ENCODE measurements at places on chromosomes 6 and 20.

DNA sequence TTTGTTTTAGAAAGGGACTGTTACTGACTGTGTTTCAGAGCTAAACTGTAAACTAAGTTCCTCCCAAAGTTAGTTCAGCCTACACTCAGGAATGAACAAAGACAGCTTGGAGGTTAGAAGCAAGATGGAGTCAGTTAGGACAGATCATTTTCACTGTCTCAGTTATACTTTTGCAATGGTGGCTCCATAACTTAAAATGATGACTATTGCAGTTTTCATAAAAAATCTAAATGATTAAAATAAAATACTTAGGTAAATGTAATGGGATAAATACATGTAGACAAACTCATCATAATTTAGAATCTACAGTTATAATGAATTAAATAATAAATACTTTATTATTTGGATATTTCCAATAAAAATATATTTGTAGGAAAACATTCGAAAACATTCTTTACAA, 590.6 kb downstream of the EPHA7 start:
- no peak for DNase-seq
- H3K4me1 ChIP-seq, result no peaks in the 10 kb centered on the region
- H3K27me3 ChIP-seq, result no peaks in the 10 kb centered on the region
- H3K4me3 ChIP-seq, result no peak overlapping the region
- H3K27ac ChIP-seq, result no peak overlapping the region

DNA sequence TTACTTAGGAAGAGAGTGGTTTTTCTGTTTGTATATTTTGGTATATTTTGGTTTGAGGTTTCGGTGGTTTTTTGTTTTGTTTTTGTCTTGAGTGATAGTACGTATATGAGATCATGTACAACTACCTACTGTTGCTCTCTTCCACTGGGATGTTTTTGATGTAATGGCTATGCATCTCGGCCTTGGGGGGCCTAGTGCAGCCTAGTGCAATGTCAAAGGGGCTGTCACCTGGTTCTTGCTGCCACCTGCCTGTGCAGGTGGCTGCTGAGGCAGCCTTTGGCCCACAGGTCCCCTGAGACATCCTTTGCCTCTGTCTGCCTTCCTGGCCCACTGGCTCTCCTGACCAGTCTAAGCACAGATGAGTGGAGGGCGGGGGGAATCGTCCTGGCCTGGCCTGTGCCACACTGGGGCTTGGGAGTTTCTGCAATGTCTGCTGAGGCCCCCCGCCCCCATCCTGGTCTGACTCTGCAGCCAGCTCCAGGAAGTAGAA, 546.6 kb downstream of the CD83 start:
- H3K4me3 ChIP-seq, result no peak overlapping the region
- DNase-seq, result no peak
- H3K4me1 ChIP-seq, result peaks cover 36% of the 10 kb centered on the region
- H3K27me3 ChIP-seq, result no peaks in the 10 kb centered on the region
- H3K36me3 ChIP-seq, result no peaks in the 10 kb centered on the region

- peaks cover 2% of the 10 kb centered on the region for H3K27me3 ChIP-seq
- H3K4me1 ChIP-seq, result no peaks in the 10 kb centered on the region
- no peaks in the 10 kb centered on the region for H3K36me3 ChIP-seq
- H3K27ac ChIP-seq, result no peak overlapping the region
- no peak for DNase-seq
- no peak overlapping the region for H3K4me3 ChIP-seq
These were observed 206.5 kb downstream of the TPBG start for GRCh38 chr6:82570083-82570482.

GRCh38 chr6:100269189-100269588, 195.5 kb downstream of the SIM1 start:
- DNase-seq, result no peak
- H3K4me3 ChIP-seq, result no peak overlapping the region
- H3K4me1 ChIP-seq, result no peaks in the 10 kb centered on the region
- no peaks in the 10 kb centered on the region for H3K36me3 ChIP-seq

- no peak for DNase-seq
- H3K4me3 ChIP-seq, result no peak overlapping the region
- H3K4me1 ChIP-seq, result no peaks in the 10 kb centered on the region
- H3K36me3 ChIP-seq, result no peaks in the 10 kb centered on the region
- H3K27me3 ChIP-seq, result no peaks in the 10 kb centered on the region
These were observed 53.9 kb downstream of the OSTM1 start for GRCh38 chr6:108020472-108021116.

GRCh38 chr6:63272397-63272796, 47.4 kb downstream of the LGSN start:
- no peak overlapping the region for H3K27ac ChIP-seq
- H3K36me3 ChIP-seq, result no peaks in the 10 kb centered on the region
- no peak for DNase-seq
- H3K27me3 ChIP-seq, result no peaks in the 10 kb centered on the region
- no peaks in the 10 kb centered on the region for H3K4me1 ChIP-seq

DNA sequence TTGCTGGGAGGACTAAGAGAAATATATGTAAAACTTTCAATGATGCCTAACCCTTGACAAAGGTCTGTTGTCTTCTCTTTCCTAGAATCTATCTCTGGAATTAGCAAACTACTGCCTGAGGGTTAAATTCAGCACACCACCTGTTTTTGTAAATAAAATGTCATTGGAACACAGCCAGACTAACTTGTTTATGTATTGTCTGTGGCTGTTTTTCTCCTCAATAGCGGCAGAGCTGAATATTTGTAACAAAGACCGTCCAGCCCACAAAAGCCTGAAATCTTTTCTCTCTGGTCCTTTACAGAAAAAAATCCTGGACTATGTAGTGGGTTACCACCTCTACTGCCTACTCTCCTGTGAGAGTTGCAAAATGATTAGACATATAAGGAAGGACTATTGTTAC, 33.3 kb upstream of the SYNDIG1 start:
- H3K27me3 ChIP-seq, result no peaks in the 10 kb centered on the region
- no peak overlapping the region for H3K27ac ChIP-seq
- H3K4me1 ChIP-seq, result no peaks in the 10 kb centered on the region
- H3K36me3 ChIP-seq, result no peaks in the 10 kb centered on the region
- DNase-seq, result no peak
- H3K4me3 ChIP-seq, result no peak overlapping the region

DNA sequence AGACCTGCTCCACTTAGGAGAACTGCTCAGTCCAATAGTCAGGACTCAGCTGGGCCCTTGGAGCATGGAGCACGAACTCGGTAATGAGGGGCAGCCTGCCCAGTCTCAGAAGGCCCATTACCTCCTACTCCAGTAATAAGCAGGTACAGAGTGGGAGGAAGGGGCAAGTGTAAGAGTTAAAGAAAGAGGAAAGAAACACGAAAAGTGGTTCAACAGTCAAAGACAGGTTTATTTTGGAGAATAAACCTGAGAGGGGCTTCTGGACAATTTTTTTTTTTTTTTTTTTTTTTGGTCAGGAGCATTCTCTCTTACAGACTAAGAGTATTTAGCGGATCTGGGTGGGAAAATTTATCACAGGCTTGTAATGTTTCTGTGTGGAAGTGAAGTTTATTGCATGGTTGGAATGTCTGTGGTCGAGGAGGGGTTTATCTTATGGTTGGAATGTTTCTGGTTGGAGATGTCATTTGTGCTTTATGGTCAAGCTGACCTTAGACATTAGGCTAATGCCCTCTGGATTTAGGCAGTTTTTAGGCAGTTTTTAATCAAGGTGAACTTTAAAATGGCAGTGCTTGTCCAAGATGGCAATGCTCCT, 340.1 kb downstream of the BCKDHB start:
- H3K4me3 ChIP-seq, result no peak overlapping the region
- no peaks in the 10 kb centered on the region for H3K27me3 ChIP-seq
- no peak for DNase-seq
- H3K36me3 ChIP-seq, result no peaks in the 10 kb centered on the region
- no peaks in the 10 kb centered on the region for H3K4me1 ChIP-seq

- no peaks in the 10 kb centered on the region for H3K4me1 ChIP-seq
- DNase-seq, result no peak
- H3K27ac ChIP-seq, result no peak overlapping the region
- H3K36me3 ChIP-seq, result no peaks in the 10 kb centered on the region
- H3K4me3 ChIP-seq, result no peak overlapping the region
These were observed 31.1 kb downstream of the CDKAL1 start for GRCh38 chr6:20565342-20565741.

GRCh38 chr20:1993986-1994385, at the start of gene PDYN:
PDYN (minus strand) TSS chr20:1994058; CDS start chr20:1983084, 10,974 bp downstream.
- H3K27me3 ChIP-seq, result no peaks in the 10 kb centered on the region
- DNase-seq, result no peak
- H3K4me3 ChIP-seq, result no peak within 1 kb of the TSS
- H3K4me1 ChIP-seq, result no peaks in the 10 kb centered on the region
- H3K36me3 ChIP-seq, result no peaks in the 10 kb centered on the region

DNA sequence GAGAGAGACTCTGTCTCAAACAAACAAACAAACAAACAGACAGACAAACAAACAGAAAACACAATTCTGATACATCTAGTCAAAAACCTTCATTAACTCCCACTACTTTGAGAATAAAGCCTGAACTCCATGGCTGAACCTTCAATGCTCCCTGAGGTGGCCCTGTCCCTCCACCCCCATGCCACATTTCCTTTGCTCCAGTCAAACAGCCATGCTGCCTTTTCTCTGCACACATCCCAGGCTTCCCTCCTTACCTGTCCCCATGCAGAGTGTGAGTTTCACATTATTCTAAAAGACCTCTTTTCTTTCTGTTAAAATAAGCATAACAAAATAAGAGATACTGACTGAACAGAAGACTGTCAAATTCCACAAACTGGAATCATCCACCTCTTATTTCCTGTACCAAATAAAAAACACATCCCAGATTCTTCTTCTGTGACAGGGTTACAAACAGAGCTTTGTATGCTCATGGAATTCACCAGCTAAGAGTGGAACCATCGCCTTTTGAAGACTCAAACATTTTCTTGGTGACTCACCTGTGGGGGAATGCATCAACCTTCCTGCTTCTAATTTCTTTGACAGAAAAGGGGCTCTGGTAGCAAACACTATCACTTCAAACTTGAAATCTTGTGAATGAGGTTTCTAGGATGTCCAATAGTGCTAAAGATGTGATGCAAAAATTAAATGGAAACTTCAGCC, 71.0 kb upstream of the SLC22A16 start:
- no peaks in the 10 kb centered on the region for H3K27me3 ChIP-seq
- no peak overlapping the region for H3K27ac ChIP-seq
- no peaks in the 10 kb centered on the region for H3K4me1 ChIP-seq
- no peak for DNase-seq
- no peak overlapping the region for H3K4me3 ChIP-seq
- H3K36me3 ChIP-seq, result no peaks in the 10 kb centered on the region

DNA sequence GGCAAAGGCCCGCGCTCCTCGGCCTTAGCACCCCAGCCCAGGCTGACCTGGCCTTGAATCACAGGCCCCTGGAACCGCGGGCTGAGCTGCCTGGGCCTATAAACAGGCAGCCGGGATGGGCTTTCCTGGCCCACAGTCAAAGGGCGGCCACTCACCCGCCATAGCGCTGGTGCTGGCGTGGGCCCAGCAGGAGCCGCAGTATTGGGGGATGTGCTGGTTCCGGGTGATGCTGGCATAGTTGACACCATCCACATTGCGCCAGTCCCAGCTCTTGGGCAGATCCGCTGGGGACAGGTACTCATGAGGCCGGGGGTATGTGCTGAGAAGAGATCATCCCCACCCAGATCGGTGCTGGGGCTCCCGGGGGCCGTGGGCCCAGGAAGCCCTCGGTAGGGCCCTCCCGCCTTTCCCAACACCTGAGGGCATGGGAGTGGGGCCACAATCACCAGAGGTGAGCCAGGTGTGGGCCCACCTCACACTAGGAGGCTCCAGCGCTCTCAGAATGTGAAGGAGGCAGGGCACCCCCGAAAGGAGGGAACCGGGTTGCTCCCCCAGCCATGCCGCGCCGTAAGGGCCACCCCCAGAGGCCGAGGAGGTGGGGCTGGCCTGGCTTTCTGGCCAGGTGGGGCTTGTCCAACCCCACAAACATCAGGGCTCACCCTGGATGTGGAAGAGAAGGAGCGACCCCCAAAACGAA, 739 bp downstream of the CTSZ start:
- no peaks in the 10 kb centered on the region for H3K27me3 ChIP-seq
- H3K27ac ChIP-seq, result peak overlapping the region; percentile 32
- peak overlapping the region; percentile 35 for H3K4me3 ChIP-seq
- H3K4me1 ChIP-seq, result peaks cover 6% of the 10 kb centered on the region
- no peak for DNase-seq
- peaks cover 3% of the 10 kb centered on the region for H3K36me3 ChIP-seq

GRCh38 chr6:42873313-42873712, 6.1 kb upstream of the RPL7L1 start:
- no peaks in the 10 kb centered on the region for H3K27me3 ChIP-seq
- no peaks in the 10 kb centered on the region for H3K4me1 ChIP-seq

DNA sequence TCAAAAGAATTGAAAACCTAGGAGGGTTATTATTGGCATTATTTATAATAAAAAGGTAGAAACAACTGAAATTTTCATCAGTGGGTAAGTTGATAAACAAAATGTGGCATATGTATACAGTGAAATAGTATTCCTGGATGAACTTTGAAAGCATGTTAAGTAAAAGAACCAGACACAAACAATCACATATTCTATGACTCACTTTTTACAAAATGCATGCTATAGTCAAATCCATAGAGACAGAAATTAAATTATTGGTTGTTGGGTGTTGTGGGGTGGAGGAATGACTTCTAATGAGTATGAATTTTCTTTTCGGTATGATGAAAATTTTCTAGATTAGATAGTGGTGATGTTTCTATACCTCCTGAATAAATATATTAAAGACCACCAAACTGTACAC, 94.6 kb downstream of the LRRC1 start:
- no peak overlapping the region for H3K27ac ChIP-seq
- no peaks in the 10 kb centered on the region for H3K27me3 ChIP-seq
- no peaks in the 10 kb centered on the region for H3K36me3 ChIP-seq
- H3K4me3 ChIP-seq, result no peak overlapping the region

GRCh38 chr20:38152621-38153221, 12.3 kb downstream of the TGM2 start:
- peaks cover 13% of the 10 kb centered on the region for H3K27me3 ChIP-seq
- H3K4me3 ChIP-seq, result no peak overlapping the region
- no peaks in the 10 kb centered on the region for H3K36me3 ChIP-seq
- DNase-seq, result no peak

GRCh38 chr20:44886266-44886651, 754 bp downstream of the YWHAB start:
- H3K4me3 ChIP-seq, result peak overlapping the region; percentile 82
- DNase-seq, result no peak
- no peaks in the 10 kb centered on the region for H3K27me3 ChIP-seq
- peaks cover 23% of the 10 kb centered on the region for H3K4me1 ChIP-seq

GRCh38 chr6:70079241-70079640, 212.9 kb downstream of the COL19A1 start:
- no peaks in the 10 kb centered on the region for H3K36me3 ChIP-seq
- no peak overlapping the region for H3K4me3 ChIP-seq
- H3K4me1 ChIP-seq, result no peaks in the 10 kb centered on the region
- DNase-seq, result no peak

GRCh38 chr6:157675831-157676230, 147.2 kb upstream of the SNX9 start:
- H3K4me3 ChIP-seq, result no peak overlapping the region
- no peaks in the 10 kb centered on the region for H3K36me3 ChIP-seq
- no peak overlapping the region for H3K27ac ChIP-seq
- no peak for DNase-seq

GRCh38 chr6:155418017-155418761, 37.5 kb downstream of the NOX3 start:
- H3K27me3 ChIP-seq, result no peaks in the 10 kb centered on the region
- DNase-seq, result peak; percentile 82
- H3K4me1 ChIP-seq, result peaks cover 18% of the 10 kb centered on the region
- H3K27ac ChIP-seq, result peak overlapping the region; percentile 83
- no peaks in the 10 kb centered on the region for H3K36me3 ChIP-seq
- H3K4me3 ChIP-seq, result peak overlapping the region; percentile 58

- no peaks in the 10 kb centered on the region for H3K36me3 ChIP-seq
- H3K27ac ChIP-seq, result peak overlapping the region; percentile 72
- no peaks in the 10 kb centered on the region for H3K27me3 ChIP-seq
- H3K4me1 ChIP-seq, result peaks cover 4% of the 10 kb centered on the region
- DNase-seq, result no peak
These were observed 44.0 kb downstream of the B4GALT5 start for GRCh38 chr20:49669601-49670189.

GRCh38 chr6:56766806-56767178, 124.1 kb upstream of the DST start:
- no peak overlapping the region for H3K4me3 ChIP-seq
- H3K4me1 ChIP-seq, result no peaks in the 10 kb centered on the region
- no peak for DNase-seq
